ENCODE measurements at places on chromosomes 11 and 22.

- no peak for DNase-seq
Observed at GRCh38 chr11:11577932-11578911, 43.6 kb downstream of the GALNT18 start.

DNA sequence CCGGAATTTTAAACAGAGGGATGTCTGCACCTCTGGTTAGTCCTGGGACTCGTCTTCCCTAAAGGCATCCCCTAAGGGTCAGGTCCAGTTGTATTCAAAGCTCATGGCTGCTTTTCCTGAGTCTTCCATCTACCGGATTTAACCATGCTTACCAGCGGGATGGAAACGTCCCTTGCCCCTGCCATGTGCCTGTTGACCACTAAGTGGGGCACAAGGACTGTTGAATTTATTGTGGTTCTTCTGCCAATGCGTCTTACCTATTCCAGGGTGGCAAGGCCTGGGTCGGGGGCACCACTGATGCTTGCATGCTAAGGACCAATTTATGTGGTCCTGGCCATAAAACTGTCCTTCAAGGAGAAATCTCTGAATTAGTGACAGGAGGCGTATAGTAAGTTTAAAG, 25.6 kb downstream of the ANKRD42 start:
- DNase-seq = no peak

GRCh38 chr11:78282821-78283220, 94.1 kb downstream of the USP35 start:
- DNase-seq = no peak

DNA sequence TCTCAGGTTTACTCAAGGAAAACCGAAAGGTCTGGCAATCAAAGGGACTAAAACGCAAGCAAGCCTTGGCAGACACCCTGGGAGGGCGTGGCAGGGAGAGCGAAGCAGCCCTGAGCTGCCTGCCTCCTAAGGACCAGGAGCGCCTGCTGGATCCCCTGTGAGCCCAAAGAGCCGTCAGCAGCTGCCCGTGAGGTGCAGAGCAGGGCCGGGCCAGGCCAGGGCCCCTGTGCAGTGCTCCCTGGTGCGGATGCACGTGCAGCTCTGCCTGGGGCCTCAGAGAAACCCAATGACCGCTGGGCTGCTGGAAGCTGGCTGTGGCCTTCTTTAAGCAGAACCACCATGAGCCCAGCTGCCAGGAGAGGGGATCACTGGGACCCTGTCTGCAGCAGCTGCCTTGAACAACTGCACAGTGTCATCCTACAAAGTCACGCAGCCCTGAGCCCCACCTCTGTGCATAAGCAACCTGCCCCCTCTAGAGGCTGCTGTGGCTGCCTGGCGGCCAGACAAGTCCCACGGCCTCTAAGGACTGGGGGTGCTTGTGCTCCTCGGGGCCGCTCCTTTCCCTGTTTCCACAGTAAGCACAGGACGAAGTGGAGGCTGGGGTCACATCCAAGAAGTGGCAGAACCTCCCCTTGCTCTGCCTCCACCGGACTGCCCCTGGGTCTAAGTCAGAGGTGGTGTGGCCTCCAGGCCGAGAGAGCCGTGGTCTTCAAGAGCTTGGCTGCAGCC, 29.1 kb upstream of the COMT start:
- DNase-seq = no peak

DNA sequence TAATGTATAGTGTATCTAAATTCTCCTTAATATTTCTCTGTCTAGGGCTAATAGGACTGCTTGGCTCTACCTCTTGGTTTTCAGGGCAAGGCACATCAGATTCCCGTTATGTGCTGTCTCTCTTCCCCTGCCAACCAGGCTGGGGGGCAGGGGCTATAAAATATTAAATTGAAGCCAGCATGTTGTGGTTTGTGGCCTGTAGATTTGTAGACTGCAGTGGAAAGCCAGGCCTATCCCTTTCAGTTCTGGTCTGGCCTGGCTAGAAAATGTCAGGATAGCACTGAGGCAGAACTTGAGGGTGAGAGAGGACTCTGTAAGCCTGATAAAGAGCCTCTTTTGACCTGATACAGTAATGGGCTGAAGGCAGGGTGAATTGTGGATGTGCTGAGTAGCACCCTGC, 14.4 kb upstream of the GRK2 start:
- no peak for DNase-seq

DNA sequence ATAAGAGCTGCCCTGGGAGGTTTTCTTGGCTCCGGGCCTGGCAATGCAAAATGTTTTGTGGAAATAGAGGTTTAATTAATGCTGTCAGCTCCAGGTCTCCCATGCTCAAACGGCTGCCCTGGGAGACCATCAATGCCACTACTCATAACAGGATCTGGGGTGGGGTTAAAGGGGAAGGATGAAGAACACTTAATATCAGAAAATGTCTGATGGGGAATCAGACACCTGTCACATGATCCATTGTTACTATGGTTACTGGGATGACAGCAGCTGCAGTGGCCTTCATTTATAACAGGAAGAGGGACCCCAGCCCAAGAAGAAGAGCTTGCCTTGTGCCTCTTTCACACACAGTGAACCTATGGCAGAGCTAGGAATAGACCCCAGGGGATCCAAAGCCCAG, 2.2 kb upstream of the SYT13 start:
- no peak for DNase-seq

DNA sequence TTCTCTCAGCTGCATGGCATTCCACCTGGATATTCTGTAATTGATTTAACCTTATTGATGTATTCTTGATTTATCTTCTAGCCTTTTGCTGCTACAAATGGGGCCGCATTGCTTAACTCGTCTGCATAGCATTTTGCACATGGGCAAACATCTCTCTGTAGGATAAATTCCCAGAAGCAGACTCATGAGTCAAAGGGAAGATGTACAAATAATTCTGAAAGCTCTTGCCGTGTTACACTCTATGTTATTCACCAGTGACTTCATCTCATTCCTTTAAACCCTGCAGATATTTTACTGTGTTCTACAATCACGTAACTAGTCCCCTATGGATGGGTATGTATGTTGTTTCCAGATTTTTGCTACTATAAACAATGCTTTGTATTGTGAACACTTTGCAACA, 112.7 kb downstream of the SEZ6L start:
- no peak for DNase-seq

GRCh38 chr11:36162006-36162882, 127.0 kb downstream of the COMMD9 start:
- no peak for DNase-seq

DNA sequence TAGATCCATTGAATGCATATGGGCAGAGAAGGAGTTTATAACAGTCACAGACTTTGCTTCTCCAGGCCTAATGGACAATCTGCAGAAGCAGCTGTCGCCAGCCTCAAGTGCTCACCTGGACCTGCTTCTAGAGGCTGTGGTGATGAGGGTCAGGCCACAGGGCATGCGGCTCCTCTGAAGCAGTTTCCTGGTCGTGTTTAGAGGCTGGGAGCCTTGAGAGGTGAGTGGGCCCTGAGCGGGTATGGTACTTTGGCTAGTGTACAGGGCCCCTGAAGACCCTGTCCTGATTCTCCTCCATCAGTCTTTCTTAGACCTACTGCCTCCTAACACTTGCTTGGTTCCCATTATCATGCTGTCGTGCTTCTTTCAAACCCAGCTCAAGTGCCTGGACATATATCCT, 41.2 kb downstream of the NXPE2 start:
- DNase-seq = no peak

GRCh38 chr11:44840521-44841251, 110.0 kb downstream of the TP53I11 start:
- DNase-seq = no peak

DNA sequence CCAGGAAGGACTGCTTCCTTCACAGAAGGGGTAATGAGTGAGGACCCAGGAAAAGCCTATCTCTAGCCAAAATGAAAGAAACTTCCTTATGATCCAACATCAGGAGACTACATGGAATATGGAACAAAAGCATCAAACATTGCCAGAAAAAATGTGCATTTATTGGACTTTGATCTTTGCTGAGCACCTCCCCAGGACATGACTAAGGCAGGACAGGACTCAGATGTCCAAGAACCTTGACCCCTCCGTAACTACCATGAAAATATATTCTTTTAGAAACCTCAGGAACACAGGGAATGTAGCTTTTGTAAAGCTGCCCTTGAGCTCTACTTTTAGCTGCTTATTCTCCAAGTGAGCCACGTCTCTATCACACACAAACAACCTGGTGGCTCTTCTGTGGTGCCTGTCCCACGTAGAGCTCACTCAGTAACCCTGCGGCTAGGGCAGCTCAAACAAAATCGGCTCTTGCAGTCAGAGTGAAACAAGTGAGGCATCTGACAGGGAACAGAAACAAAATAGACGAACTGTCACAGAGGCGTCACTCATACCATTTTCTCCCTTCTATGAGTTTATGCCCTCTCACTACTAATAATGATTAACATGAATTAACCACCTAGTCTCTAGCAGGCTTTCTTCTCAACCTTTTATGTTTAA, 471.5 kb upstream of the API5 start:
- DNase-seq = peak; percentile 17

DNA sequence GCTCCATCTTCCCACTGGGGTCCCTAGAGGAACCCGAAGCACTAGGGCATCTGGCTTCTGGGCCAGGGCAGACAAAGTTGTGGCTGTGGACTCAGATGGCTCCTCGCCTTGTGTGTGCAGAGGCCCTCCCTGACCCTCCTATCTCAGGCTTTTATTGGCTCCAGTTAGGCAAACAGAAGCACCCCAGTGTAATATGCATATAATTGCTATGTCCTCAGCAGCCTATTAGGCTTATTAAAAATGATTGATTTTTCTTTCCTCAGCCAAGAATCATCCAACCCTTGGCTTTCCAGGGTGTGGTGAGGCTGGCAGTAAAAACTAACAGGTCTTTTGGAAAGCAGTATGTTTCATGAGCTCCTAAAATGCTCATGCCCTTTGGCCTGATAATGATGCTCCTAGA, 22.3 kb downstream of the UPB1 start:
- no peak for DNase-seq

- DNase-seq = peak; percentile 59
Observed at GRCh38 chr11:10302744-10303557, 1.9 kb upstream of the ADM start.

DNA sequence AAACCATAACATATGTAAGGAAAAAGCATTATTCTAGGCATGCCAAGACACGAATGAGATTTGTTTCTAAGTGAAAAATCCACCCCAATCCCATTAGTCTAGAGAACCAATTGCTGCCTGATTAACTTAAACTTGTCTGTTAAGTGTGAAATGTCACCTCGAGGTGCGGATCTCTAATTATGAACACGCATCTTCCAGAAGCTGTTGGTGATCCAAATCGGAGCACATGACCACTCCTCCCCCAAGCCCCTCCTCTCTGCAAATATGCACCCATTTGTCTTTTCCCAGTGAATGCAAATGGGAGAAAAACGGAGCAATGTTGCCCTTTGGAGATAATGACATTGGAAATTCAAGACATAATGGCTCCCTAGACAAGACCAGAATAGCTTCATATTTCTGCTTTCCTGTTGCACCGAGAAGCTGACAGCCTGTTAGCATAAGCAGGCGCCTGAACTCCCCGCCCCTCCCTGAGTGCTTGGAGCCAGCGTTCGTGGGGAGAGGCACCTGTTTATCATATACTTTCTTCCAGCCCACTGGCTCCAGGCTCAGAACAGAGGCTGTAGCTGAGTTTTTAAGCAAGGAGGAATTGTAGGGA, 6.0 kb upstream of the FXYD6 start:
- no peak for DNase-seq
